ENCODE measurements at places on chromosomes 12 and 14.
A peak's percentile ranks its signal among the peaks of the same experiment; 100 is the strongest.

- H3K36me3 ChIP-seq: peaks cover 2% of the 10 kb centered on the region
- H3K27me3 ChIP-seq: no peaks in the 10 kb centered on the region
- H3K4me1 ChIP-seq: no peaks in the 10 kb centered on the region
- peak overlapping the region; percentile 76 for H3K4me3 ChIP-seq
Observed at GRCh38 chr14:22226381-22226780, 362.6 kb downstream of the DAD1 start.

GRCh38 chr12:95004610-95005009 lies 1.1 kb upstream of the NDUFA12 start:
- no peak overlapping the region for H3K27ac ChIP-seq
- H3K27me3 ChIP-seq: peaks cover 1% of the 10 kb centered on the region
- H3K4me3 ChIP-seq: peak overlapping the region; percentile 23
- no peak for DNase-seq

DNA sequence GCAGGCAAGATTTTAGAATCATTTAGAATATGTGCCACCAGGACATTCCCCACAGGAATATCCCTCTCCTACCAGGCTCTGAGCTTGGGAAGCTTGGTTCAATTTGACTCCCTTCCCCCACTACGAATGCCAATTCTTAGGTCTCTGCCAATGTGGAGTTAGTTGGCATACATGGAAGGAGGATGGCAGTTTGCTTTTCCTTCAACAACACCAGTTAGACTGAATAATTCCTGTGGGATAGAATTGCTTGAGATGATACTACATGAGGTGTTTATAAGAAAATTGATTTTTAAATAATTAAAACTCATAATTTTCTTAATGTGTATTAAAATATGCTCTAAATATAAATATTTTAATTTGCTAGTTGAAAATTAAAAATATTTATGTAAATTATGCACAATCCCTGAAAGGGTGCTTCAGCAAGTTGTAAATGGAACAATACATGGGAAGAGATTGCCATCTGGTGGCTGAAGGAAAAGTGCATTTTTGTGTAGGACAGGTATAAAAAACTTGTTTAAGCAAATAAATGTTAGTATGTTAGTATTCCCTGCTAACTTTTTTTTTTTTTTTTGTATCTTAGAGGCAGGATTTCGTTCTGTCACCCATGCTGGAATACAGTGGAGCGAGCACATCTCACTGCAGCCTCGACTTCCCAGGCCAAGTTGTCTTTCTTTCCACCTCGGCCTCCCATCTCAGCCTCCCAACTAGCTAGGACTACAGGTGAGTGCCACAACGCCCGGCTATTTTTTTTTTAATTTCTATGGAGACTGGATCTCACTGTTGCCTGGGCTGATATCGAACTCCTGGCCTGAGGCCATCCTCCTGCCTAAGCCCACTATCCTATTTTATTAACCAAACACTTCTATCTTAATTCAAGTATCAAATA lies 25.8 kb upstream of the STRAP start:
- H3K27ac ChIP-seq: no peak overlapping the region
- H3K4me1 ChIP-seq: no peaks in the 10 kb centered on the region
- no peak overlapping the region for H3K4me3 ChIP-seq
- H3K27me3 ChIP-seq: peaks cover 28% of the 10 kb centered on the region

- no peaks in the 10 kb centered on the region for H3K36me3 ChIP-seq
- H3K4me1 ChIP-seq: peaks cover 8% of the 10 kb centered on the region
- no peak overlapping the region for H3K4me3 ChIP-seq
Observed at GRCh38 chr12:49533331-49533730, 5.5 kb upstream of the KCNH3 start.

- H3K4me1 ChIP-seq: peaks cover 21% of the 10 kb centered on the region
- no peak for DNase-seq
- H3K27me3 ChIP-seq: no peaks in the 10 kb centered on the region
- H3K36me3 ChIP-seq: no peaks in the 10 kb centered on the region
- H3K4me3 ChIP-seq: no peak overlapping the region
Observed at GRCh38 chr12:27206801-27207502, 37.1 kb upstream of the STK38L start.

- DNase-seq: no peak
- H3K4me1 ChIP-seq: no peaks in the 10 kb centered on the region
- no peaks in the 10 kb centered on the region for H3K36me3 ChIP-seq
- H3K27ac ChIP-seq: no peak overlapping the region
Observed at GRCh38 chr12:114744691-114745090, 60.7 kb upstream of the TBX3 start.

DNA sequence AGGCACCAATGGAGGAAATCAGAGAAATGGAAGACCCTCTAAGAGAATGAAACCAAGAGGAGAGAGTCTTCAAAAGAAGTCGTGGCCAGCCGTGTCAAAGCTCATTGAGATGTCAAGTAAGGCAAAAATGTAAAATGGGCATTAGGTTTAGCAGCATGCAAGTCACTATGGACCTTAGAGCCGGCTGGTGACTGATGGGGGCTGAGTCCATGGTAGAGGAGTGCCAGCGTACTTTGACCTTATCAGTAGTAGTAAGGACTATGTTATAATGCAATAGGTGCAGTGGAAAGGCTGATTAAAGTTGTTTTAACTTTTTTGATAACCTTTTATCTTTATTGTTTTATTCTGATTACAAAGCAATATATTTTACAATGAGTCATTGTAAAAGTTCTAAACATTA lies 66.5 kb downstream of the ANO6 start:
- H3K4me3 ChIP-seq: no peak overlapping the region
- no peak overlapping the region for H3K27ac ChIP-seq
- no peaks in the 10 kb centered on the region for H3K27me3 ChIP-seq
- no peaks in the 10 kb centered on the region for H3K4me1 ChIP-seq
- H3K36me3 ChIP-seq: peaks cover 13% of the 10 kb centered on the region
- no peak for DNase-seq

GRCh38 chr14:46259536-46259935 lies 392.0 kb downstream of the RPL10L start:
- H3K4me3 ChIP-seq: no peak overlapping the region
- no peaks in the 10 kb centered on the region for H3K4me1 ChIP-seq
- H3K27me3 ChIP-seq: no peaks in the 10 kb centered on the region
- no peak for DNase-seq

GRCh38 chr14:95337041-95337595 lies 17.4 kb upstream of the CLMN start:
- no peak overlapping the region for H3K27ac ChIP-seq
- no peaks in the 10 kb centered on the region for H3K4me1 ChIP-seq
- H3K4me3 ChIP-seq: no peak overlapping the region

DNA sequence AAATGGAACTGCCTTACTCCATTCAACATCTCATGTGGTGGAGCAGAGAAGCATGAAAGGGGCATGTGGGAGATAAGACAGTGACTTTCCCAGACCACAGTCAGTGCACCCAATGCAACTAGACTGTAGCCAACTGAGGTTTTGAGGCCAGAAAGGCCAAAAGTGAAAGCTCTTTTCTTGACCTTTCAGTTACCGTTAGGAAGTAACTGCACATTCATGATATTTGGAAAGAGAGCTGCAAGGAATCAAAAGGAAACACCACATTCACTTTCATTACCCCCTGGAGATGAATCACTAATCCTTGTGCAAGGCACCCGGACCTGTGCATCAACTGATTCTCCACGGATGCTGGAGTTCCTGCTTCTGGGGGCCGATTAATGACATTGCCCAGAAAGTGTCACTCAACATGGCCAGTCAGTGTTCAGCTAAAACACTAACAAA lies 72.9 kb upstream of the ELK3 start:
- H3K27ac ChIP-seq: peak overlapping the region; percentile 6
- no peaks in the 10 kb centered on the region for H3K27me3 ChIP-seq
- H3K4me1 ChIP-seq: peaks cover 13% of the 10 kb centered on the region
- no peak for DNase-seq
- H3K4me3 ChIP-seq: no peak overlapping the region

- H3K27me3 ChIP-seq: no peaks in the 10 kb centered on the region
- H3K4me1 ChIP-seq: peaks cover 17% of the 10 kb centered on the region
- H3K36me3 ChIP-seq: peaks cover 4% of the 10 kb centered on the region
- peak; percentile 58 for DNase-seq
- H3K4me3 ChIP-seq: peak overlapping the region; percentile 92
- peak overlapping the region; percentile 96 for H3K27ac ChIP-seq
Observed at GRCh38 chr12:106358396-106359241, 1.1 kb downstream of the POLR3B start.

GRCh38 chr14:90545966-90546751 lies 149.3 kb downstream of the CALM1 start:
- no peaks in the 10 kb centered on the region for H3K4me1 ChIP-seq
- peaks cover 2% of the 10 kb centered on the region for H3K27me3 ChIP-seq
- DNase-seq: no peak

GRCh38 chr12:57319678-57320469 lies 68.9 kb upstream of the STAC3 start:
- no peak overlapping the region for H3K4me3 ChIP-seq
- H3K27me3 ChIP-seq: no peaks in the 10 kb centered on the region
- no peak overlapping the region for H3K27ac ChIP-seq

- no peak overlapping the region for H3K4me3 ChIP-seq
- no peak overlapping the region for H3K27ac ChIP-seq
- H3K36me3 ChIP-seq: no peaks in the 10 kb centered on the region
- DNase-seq: no peak
- peaks cover 3% of the 10 kb centered on the region for H3K27me3 ChIP-seq
Observed at GRCh38 chr14:54278087-54278486, 118.7 kb upstream of the CDKN3 start.

DNA sequence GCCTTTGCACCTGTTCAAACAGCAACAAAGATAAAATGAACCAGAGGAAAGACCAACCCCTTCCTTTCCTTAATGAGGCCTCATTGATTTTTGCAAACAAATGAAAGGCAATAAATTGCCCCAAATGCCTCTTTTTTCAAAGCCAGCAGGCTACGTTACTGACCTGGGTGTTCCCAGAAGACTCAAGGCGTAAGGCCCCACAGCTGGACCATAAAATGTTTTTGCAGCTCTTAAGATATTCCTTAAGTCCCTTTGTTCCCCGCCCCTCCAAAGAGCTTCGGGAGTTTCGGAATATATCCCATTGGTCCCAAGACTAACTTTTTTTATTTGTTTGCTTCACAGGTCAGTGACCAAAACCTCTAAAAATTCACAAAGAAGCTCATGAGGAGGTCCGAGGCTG lies 462.9 kb upstream of the PRICKLE1 start:
- H3K4me1 ChIP-seq: no peaks in the 10 kb centered on the region
- no peaks in the 10 kb centered on the region for H3K36me3 ChIP-seq
- H3K27me3 ChIP-seq: no peaks in the 10 kb centered on the region
- H3K27ac ChIP-seq: no peak overlapping the region
- H3K4me3 ChIP-seq: no peak overlapping the region

DNA sequence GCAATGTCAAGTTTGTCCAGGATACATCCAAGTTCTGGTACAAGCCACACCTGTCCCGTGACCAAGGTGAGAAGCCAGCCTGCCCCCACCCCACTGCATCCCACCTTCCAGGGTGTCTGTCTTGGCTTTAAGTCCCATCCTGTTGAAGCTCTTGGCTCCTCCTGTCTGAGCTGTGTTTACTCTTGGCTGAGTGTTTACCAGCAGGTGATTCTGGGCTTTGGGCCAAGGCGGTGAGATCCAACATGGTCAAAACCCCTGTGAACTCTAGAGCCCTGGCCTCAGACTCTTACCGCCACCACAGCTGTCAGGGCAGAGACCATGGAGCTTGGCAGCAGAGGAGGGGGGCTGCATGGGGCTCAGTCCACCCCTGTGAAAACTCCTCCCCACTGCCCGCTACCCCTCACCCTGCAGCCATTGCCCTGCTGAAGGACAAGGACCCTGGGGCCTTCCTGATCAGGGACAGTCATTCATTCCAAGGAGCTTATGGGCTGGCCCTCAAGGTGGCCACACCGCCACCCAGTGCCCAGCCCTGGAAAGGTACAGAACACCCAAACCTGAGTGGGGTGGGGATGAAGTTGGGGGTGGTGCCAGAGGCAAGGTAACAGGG lies 11.6 kb downstream of the TNS2 start:
- no peak overlapping the region for H3K4me3 ChIP-seq
- no peaks in the 10 kb centered on the region for H3K27me3 ChIP-seq
- H3K4me1 ChIP-seq: peaks cover 8% of the 10 kb centered on the region
- H3K27ac ChIP-seq: no peak overlapping the region
- peaks cover 19% of the 10 kb centered on the region for H3K36me3 ChIP-seq
- no peak for DNase-seq

GRCh38 chr14:74635847-74636246 lies 23.8 kb upstream of the LTBP2 start:
- no peaks in the 10 kb centered on the region for H3K36me3 ChIP-seq
- peaks cover 13% of the 10 kb centered on the region for H3K27me3 ChIP-seq
- H3K27ac ChIP-seq: no peak overlapping the region
- no peak overlapping the region for H3K4me3 ChIP-seq
- H3K4me1 ChIP-seq: no peaks in the 10 kb centered on the region
- DNase-seq: no peak

DNA sequence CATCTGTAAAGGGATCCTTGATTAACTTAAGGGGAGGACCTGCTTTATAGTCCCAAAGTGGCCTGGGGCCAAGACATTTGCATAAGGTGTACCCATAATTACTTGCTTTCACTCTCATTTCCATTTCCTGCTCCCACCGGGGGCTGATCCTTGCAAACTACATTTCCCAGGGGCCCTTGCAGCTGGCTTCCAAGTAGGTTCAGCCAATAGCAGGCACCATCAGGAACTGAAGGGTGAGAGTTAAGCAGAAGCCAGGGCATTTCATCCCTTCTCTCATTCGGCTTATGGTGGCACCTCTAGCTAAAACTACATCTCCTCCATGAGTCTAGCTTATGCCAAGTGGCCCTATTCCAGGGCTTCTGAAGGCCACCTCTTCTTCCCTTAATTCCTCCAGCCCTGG lies 88.8 kb downstream of the CCDC60 start:
- no peak overlapping the region for H3K27ac ChIP-seq
- H3K4me1 ChIP-seq: no peaks in the 10 kb centered on the region

DNA sequence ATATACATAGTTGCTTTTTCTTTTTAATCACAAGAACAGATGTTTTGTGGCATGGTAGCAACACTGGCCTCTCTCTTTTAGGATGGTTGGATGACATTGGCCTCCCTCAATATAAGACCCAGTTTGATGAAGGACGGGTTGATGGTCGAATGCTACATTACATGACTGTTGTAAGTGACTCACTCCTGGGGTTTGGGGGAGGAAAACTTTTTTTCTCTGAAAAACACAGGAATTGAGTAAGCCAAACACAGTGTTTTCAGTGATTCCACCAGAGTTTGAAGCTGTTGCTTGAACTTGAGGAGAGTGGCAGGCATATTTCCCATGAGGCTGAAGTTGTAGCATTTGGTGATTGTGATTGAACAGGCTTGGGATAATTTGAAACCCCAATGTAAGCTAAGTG lies 13.7 kb upstream of the REP15 start:
- H3K36me3 ChIP-seq: peaks cover 10% of the 10 kb centered on the region
- H3K27ac ChIP-seq: no peak overlapping the region

DNA sequence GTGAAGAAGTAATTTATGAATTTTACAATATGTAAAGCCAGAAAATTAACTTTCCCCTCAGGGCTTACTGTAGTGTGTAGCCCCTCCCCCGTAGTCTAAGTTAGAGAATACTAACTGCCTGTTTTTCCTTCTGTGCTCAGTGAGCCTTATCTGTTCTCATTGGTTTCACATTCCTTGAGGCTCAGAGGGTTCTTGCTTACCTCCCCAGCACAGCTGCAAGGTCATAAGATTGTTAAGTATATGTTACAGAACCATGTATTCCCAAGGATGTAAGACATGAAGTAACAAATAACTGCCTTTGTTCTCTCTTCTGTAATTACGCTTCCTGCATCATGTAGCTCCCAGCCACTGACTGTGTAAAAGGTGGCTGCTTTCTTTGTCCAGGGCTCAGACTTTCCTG lies 1351.1 kb downstream of the TMEM121 start:
- no peak overlapping the region for H3K27ac ChIP-seq
- no peak for DNase-seq
- peaks cover 27% of the 10 kb centered on the region for H3K27me3 ChIP-seq
- H3K36me3 ChIP-seq: no peaks in the 10 kb centered on the region
- peaks cover 14% of the 10 kb centered on the region for H3K4me1 ChIP-seq
- H3K4me3 ChIP-seq: no peak overlapping the region

- H3K4me1 ChIP-seq: no peaks in the 10 kb centered on the region
- no peak overlapping the region for H3K4me3 ChIP-seq
- DNase-seq: no peak
- peaks cover 2% of the 10 kb centered on the region for H3K36me3 ChIP-seq
- H3K27me3 ChIP-seq: no peaks in the 10 kb centered on the region
Observed at GRCh38 chr14:74475678-74476077, 17.4 kb downstream of the NPC2 start.
